ENCODE measurements at places on chromosomes 12 and 14. TPM values are rescaled to one million over a fixed set of nuclear protein-coding genes. Genes with fewer than 3 reads are reported as not detected.

Gene ETFBKMT
- 4.1 TPM for total RNA-seq

Gene SIX6
- total RNA-seq: not detected

Gene MIP
- total RNA-seq: not detected

Gene SRRM4
- not detected for total RNA-seq

Gene TMEM119
- total RNA-seq: 21.3 TPM

Gene RGS6
- not detected for total RNA-seq

Gene OVCH1
- total RNA-seq: 0.20 TPM

Gene KLHDC1
- total RNA-seq: 3.2 TPM

Gene IKBIP
- total RNA-seq: 74.2 TPM

Gene FSCB
- total RNA-seq: not detected

Gene TMEM30B
- not detected for total RNA-seq

Gene CCDC198
- total RNA-seq: not detected

Gene GLS2
- not detected for total RNA-seq

Gene TCL1A
- not detected for total RNA-seq

Gene MGAT2
- total RNA-seq: 65.4 TPM

Gene TMEM233
- 0.62 TPM for total RNA-seq

Gene COX8C
- not detected for total RNA-seq

Gene NTN4
- total RNA-seq: 2.9 TPM
